ENCODE measurements at places on chromosomes 6 and 20.

- DNase-seq, result no peak
These were observed 4.0 kb downstream of the DSP start for GRCh38 chr6:7545316-7546019.

DNA sequence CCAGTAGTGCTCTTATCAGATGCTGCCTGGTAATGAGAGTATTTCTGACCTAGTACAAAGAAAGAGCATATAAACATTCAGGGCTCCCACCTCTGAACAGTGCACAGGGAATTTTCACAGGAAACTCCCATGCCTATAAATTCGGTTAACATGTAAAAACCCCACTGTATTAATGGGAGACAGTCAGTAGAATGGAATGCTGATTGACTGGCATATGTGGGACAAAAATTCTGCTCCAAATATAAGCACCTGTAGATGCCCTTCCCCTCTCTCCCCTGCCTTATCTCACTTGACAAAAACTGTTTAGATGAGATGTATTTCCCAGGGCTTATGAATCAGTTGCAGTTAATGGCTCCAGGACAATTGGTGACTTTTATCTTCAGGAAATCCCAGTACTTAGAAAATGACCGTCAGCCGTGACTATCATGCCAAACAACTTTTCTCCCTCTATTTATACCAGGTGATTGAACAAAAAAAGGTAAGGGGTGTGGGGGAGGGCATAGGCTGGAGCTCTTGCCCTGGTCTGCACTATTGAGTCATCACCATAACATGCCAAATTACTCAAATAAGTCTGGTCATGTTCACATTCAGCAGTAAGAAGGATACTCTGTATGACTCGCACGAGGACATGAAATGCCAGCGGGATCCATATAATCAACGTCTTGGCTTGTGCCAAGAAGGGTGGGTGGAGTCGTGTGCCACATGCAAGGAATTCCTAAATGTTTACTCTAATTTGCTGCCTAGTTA lies 176.4 kb upstream of the BMP2 start:
- DNase-seq, result peak; percentile 98

GRCh38 chr6:31143148-31143547 lies 4.3 kb upstream of the PSORS1C2 start:
- DNase-seq, result no peak

DNA sequence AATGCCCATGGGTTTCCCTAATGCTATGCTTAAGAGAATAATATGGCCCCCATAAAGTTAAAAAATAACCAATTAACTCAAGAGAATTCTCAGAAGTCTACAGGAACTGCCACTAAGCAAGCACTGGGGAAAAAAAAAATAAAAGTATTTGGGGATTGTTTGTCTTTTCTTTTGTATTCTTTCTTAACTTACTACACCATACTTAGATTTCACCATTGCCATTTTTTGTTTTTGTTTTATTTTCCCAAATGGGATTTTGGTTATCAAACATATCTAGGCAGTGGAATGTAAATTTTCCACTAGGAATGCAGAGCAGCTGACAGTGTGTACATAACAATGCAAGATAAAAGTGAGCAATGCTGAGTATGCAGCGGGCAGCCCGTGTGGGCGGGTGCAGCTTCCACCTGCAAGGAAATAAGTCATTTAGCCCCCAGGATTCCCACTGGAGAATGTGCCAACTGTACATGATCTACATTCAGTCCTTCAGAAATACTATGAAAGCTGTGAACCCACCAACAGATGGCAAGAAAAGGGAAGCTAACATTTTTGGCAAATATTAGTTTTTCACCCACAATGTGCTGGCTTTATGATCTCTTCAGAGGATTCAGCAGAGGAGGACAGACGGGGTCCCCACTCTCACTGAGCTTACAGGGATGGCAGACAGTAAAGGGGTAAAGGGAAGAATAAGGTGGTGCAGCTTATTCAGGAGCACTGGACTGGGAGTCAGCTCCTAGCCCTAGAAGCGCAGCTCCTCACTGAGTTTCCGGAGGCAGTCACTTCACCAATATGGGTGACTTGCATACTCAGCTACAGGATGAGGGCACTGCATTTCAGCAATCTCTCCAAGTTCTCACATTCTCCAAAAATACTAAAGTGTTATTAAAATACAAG lies 44.4 kb downstream of the DCDC2 start:
- peak; percentile 89 for DNase-seq

DNA sequence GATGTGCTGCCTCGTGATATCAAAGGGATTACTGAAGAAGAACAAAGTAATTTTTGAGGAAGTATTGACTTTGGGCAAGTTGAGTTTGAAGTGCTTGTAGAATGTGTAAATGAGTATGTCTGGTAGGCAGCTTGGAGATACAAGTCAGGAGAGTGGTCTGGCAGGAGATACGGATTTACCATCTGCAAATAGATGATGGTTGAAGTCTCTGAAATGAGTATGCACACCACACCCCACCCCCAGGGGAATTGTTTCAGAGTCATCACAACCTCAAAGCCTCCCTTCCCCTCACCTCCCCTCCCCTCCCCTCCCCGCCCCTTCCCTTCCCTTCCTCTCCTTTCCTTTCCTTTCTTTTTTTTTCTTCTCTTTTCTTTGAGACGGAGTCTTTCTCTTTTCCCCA lies 16.4 kb upstream of the MCUR1 start:
- DNase-seq, result no peak

- DNase-seq, result no peak
These were observed 84.2 kb upstream of the ENPP5 start for GRCh38 chr6:46254946-46255345.

DNA sequence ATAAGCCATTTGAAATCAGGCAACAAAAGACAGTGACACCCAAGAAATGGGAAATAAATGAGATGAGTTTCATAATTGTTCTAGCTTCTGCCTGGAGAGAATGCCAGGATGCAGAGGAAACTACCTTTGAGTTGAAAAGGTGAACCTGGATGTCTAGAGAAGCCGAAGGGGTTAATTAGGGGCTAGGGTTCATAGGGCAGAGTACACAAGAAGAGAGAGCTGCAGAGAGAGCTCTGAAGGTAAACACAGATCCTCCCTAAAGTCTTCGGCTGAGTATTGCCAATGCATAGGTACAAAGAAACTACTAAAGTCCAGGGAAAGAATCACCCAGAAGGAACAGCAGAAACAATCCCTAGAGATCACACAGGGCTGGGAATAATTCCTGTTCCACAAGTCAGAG lies 119.7 kb upstream of the BEND3 start:
- no peak for DNase-seq

DNA sequence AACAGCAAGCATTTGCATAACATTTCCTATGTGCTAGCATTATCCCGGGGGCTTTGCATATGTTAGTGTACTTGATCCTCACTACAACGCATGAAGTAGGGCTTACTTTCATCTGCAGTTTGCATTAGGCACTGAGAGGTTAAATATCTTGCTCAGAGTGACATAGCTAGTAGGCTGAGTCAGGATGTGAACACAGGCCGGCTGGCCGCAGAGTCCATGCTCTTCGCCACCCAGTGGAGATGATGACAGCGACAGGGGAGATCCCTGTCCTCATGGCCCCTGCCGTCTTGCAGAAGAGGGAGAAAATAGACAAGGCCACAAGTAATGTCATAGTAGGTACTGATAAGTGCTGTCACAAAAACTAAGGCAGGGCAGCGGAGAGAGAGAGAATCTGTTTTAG lies 46.9 kb downstream of the LYRM4 start:
- peak; percentile 39 for DNase-seq

- no peak for DNase-seq
These were observed 54.7 kb downstream of the RRBP1 start for GRCh38 chr20:17627101-17627955.

DNA sequence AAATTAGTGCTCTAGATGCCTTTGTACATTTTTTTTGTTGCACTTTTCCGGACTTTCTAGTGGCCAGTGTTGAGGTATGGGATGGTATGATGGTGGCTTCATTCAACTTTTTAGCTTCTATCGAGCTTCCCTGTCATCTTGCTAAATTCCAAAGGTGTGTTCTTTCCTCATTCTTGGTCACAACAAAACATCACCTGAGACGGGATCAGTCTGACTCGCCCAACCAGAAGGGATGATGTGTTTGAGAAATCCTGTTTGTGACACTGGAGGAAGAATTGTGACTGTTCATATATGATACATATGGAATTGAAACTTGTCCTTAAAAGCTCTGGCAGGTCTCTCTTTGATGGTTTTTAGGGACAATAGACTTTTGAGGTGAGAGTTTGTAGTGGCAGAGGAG lies 33.8 kb downstream of the KCNS1 start:
- DNase-seq, result peak; percentile 44

DNA sequence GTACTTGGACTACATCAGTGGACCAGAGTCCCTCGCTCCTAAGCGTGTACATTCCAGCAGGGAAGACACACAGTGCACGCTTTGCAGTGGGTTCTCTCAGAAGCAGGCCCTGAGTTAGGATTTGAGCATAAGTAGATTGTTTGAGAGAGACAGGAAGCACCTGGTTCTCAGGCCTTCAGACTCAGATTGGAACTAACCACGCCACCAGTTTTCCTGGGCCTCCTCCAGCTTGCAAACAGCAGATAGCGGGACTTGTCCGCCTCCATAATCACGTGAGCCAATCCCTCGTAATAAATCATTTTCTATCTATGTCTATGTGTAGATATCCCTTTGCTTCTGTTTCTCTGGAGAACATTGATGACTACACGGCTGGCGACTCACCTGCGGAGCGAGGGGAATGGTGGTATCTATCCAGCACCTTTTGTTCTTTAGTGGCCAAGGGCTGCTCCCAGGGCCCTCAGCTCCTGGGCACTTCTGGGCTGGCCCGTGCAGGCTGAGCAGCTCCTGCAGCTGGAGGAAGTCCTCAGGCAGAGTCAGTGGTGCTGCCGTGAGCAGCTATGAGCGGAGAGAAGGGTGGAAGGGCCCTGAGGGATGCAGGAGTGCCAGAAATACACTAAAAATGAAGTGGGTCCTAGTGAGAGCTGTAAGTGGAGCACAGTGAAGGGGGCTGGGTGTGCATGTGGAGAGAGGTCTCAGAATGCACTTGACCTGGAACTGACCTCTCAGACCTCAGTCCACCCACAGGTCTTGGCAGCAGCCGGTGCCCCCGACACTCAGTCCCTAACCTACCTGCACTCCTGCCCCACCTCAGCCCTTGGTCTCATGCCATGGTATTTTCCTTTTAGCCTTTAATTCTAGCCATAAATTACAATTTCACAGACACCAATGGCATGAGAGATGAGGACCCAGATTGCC lies 76.9 kb downstream of the STK35 start:
- DNase-seq, result no peak

- DNase-seq, result no peak
These were observed 12.9 kb upstream of the SLC22A7 start for GRCh38 chr6:43284991-43285781.

- DNase-seq, result no peak
These were observed 51.1 kb upstream of the PREP start for GRCh38 chr6:105453968-105454367.

GRCh38 chr6:22751223-22751622 lies 181.9 kb downstream of the HDGFL1 start:
- no peak for DNase-seq

GRCh38 chr20:37128803-37129202 lies 33.0 kb upstream of the RBL1 start:
- DNase-seq, result no peak

- DNase-seq, result no peak
These were observed 621.8 kb downstream of the CDH26 start for GRCh38 chr20:60579941-60580515.

- DNase-seq, result no peak
These were observed 9.4 kb upstream of the STX11 start for GRCh38 chr6:144140867-144141266.

DNA sequence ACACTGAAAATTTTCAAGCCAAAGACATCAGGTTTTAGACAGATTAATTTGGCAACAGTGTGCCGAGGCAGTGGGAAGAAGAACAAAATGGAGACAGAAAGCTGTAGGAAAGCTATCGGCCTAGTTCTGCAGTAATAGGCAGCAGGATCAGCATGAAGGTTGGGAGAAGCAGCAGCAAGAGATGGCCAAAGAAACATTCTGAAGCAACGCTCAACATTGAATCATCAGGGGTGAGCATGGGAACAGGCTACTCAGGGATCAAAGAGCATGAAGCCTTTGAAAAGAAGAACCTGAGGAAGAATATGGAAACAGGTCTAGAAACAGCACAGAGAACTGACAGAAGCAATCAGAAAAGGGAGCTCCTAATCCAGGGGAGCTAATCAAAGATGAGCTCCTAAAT lies 7.1 kb upstream of the DST start:
- DNase-seq, result peak; percentile 30

DNA sequence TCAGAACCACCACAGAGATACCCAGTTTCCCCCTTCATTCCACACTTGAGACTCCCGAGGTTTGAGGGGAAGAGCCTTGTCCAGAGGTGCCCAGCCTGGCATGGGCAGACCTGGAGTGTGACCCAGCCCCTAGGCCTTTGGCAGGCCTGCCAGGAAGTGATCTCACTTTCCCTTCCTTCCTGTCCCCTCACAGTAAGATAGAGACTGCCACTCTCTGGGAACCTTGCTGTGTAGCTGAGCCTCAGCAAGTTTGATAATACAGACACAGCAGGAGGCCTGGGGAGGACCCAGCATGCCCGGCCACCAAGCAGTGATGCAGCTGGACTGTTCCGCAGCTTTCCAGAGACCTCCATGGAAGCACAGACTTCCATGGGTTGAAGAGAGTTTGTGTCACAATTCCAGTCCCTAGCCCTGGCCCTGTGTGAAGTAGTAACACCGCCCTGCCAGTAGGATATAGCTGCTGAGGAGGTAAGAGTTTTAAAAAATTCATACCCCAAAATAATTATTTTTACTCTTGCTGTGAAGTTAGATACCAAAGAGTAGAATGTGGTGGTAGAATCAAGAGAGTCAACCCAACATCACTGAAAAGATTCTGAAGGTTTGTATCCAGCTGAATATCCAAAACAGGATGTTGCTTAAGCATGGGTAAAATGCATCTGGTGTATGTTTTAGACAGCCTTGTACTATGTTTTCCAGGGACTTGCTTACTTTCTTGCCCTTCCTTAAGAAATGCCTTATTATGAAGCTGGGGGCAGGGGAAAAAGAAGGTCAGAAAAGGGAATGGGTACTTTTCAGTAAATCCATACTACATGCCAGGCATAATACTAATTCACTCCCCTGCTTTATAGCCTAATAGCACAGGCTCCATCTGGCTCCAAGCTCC lies 16.3 kb downstream of the PKIG start:
- DNase-seq, result peak; percentile 26

- DNase-seq, result no peak
These were observed 92.1 kb upstream of the GCM1 start for GRCh38 chr6:53240761-53241160.

- DNase-seq, result no peak
These were observed 86.0 kb downstream of the ALDH8A1 start for GRCh38 chr6:134863763-134864510.

DNA sequence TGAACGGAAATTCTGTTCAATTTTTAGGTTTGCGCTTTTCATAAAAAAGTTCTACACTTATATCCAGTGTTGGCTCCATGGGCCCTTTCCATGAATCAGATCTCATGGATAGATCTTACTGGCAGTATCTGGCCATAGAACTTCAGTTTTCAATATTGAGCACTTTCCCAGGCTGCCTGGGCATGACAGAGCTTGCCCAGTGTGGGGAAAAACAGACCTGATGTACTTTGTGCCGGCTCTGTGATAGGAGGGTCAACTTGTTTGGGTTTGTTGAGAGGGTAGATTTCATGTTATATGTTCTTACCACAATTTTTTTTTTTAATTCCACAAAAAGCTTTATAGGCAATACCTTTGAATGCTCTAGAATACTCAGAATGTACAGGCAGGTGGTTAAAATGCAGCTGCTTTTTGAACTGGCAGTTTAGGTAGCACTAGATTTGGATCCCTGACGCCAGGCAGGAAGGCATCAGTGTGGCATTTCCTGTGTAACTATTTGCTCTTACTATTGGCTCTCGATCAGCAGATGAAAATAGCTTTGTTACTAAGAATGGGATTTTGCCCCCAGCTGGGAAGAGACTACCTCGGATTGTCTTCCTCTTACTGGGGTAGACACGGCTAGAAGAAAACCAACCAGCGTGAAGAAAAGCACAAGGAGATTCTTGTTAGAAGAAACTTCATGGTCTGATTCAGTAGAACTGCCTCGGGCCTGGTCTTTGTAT lies 404.9 kb upstream of the SOX4 start:
- DNase-seq, result no peak
